ENCODE measurements at places on chromosomes 1 and 21.

GRCh38 chr1:31701091-31701736 is 2.6 kb downstream of the COL16A1 start:
- no peak for DNase-seq

DNA sequence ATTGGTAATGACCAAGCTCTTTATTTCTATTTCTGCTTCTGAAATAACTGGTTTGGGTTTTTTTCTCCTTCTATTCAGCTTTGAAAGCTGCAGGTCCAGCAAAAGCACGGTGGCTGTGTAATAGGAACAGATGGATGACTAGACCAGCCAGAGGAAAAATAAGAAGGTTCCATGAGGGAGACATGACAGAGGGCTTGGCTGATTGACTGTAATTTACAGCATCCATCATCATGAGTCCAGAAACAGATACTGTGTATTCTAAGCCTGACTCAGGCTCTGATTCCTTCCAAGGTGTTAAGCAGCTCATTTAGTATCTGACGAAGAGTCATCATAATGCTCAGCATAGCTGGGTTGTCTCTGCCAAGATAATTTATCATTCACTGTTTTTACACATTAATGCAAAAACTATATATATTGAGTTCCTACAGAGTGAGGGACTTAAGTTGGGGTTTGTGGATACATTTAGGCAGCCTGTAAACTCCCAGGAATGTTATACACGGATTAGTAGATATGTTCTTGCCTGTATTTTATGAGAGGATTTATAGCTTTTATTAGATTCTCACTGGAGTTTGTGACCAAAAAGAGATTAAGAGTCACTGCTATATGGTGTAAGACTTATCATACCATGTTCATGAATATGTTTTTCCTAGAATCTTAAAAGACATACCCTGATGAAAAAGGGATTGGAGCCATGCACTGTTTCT is 72.6 kb downstream of the SGIP1 start:
- DNase-seq, result no peak

- no peak for DNase-seq
Measured at GRCh38 chr1:115241309-115241708, 96.7 kb downstream of the NGF start.

DNA sequence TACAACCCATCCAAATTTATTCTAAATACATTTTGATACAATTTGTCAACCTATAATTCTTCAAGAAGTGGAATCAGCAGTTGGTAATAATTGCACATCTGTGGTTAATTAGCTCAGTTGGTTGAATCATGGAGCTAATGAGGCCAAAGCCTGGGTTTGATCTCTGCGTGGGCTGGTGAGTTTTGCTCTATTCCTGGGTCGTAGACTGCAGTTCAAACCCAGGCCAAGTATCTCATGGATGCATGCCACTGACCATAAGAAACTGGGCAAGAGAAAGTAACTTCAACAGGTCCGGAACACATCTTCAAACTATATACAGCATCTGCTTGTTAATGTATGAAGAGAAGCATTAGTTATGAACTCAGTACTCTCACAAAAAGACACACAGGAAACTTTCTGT is 779.7 kb downstream of the USP25 start:
- no peak for DNase-seq

DNA sequence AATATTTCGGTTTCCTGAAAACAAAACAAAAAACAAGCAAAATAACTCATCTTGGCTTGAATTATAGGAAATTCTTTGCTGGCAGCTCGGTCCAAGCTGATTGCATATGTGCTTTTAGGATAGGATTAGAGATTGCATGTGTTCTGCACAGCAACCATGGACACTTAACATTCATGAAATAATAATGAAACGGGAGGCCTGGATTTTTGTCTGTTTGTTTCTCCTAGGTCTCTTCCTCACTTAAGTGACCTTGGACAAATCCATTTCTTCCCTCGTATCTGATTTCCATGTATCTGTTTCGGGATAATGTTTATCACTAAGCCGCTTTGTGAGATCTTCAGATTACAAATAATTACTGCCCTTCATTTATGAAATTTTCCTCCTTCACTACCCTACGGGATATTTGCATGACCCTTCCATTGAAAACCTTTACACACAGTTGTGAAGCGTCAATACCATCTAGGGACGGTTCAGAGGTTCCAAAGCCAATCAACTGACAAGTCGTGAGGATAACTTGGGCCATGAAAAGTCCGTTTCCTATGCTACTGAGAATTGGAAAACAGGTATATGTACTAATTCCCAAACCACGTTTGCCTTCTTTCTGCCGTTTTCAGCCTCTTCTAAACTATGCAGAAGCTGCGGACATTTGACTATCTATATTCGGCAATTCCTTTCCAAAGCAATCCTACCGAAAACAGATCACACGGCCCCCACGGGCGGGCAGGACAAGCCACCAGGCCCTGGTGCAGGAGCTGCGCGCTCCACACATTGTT is 1.3 kb upstream of the H3-3A start:
- DNase-seq, result no peak

DNA sequence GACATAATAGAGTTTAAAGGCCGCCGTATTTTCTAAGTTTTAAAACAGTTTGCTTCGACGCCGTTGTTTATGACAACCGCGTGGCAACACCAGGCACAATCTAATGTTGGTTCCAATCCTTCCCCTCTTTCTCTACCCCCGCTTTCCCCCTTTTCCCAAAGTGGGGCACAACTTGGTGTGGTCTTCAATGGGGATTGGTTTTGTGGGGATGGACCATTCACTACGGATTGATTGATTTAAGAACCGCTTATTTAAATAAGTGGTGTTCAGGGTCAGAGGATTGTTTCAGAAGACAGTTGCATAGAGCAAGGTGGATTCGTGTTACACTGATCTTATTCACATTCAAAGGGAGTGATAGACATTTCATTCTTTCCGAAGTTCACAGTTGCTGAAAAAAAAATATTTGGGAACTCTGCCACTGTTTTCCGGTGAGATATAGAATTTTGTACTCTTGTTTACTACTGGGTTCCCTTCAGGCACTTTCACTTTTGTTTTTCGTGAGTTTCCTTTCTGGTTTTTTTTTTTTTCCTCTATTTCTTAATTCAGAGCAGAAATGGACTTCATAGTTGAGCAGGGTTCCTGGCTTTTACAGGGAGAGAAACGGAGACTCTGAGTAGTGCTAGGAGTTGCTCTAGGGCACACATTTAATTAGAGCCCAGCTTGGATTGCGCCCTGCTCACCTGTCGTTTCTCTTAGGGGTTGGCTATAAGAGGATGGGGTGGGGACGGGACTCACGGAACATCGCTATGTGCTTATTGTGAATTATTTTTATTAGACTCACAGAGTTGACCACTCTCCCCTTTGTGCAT is 79.6 kb upstream of the AK4 start:
- DNase-seq, result no peak

- no peak for DNase-seq
Measured at GRCh38 chr1:217525773-217526490, 105.0 kb downstream of the GPATCH2 start.

DNA sequence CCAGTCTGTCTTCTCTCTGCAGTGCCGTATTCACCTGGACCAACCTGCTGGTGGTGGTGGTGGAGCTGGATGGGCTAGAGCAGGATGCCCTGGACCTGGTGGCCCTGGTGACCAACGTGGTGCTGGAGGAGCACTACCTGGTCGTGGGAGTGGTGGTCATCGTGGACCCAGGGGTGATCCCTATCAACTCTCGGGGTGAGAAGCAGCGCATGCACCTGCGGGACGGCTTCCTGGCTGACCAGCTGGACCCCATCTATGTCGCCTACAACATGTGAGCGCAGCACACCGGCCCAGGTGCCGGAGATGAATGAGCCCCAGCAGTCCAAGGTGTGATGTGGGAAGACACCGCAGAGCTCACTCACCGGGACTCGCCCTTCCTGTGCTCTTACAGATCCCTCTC is 37.5 kb downstream of the S100B start:
- DNase-seq, result no peak

DNA sequence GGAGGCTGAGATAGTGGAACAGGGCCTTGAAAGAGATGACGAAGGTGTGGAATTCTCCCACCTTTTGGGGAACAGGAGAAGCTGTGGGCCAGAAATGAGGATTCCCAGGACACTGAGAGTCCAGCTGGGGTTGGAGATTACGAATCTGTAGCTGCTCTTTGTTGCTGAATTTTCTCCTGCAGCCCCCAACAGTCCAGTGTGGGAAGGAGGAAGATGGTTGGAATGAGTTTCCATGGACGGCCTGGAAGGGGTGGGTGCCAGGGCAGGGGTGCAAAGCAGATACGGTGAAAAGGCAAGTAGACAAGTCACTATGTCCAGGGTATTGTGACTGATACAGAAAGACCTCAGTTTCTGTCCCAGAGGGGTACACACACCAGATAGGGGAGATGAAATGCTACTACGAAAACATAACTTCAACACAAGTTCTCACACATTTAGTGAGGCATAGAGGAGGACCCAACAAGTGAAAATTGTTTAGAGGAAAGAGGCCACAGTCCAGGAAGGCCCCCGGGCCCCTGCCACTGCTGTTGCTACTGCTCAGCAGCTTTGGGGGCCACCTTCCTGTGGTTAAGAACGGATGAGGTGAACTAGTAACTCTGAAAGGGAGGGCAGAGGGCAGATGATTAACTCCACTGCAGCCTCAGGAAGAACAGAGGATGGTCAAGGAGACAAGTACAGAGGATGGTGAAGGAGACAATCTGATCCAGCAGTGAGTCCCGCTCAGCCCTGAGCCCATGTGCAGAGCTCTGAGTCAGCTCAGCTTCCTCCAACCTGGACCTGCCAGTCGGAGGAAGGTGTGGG is 7.3 kb downstream of the CD244 start:
- no peak for DNase-seq

GRCh38 chr1:164736137-164736536 is 177.2 kb downstream of the PBX1 start:
- no peak for DNase-seq

DNA sequence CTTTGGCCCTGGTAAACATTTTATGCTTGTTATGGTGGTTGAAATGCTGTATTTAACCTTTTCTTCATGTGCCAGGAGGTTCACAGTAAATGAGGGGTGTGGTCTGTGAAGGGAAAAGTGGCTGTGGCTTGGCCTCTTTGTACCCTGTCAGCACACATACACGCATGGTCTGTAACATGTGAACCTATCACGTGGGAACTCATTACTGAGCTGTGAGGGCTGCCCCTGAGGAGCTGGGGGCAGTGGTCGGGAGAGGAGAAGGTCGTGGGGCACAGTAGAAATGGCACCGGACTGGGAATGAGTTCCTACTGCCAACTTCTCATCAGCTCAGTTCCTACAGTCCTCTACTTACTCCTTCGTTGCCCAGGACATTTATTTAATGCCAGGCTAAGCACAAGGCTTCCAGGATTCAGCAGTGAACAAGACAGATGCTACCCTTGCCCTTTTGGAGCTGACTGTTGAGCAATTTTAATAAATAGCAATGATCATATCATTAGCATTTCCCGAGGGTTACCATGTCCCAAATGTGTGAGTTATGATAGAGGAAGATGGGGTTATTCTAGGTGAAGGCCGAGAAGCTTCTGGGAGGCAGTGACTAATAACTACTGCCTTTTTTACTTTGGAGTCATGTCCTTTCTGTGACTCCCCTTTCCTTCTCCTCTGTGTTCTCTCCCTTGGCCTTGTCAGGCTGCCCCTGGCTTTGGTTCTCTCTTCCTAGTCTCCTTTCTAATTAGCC is 38.8 kb downstream of the DDR2 start:
- DNase-seq, result no peak

DNA sequence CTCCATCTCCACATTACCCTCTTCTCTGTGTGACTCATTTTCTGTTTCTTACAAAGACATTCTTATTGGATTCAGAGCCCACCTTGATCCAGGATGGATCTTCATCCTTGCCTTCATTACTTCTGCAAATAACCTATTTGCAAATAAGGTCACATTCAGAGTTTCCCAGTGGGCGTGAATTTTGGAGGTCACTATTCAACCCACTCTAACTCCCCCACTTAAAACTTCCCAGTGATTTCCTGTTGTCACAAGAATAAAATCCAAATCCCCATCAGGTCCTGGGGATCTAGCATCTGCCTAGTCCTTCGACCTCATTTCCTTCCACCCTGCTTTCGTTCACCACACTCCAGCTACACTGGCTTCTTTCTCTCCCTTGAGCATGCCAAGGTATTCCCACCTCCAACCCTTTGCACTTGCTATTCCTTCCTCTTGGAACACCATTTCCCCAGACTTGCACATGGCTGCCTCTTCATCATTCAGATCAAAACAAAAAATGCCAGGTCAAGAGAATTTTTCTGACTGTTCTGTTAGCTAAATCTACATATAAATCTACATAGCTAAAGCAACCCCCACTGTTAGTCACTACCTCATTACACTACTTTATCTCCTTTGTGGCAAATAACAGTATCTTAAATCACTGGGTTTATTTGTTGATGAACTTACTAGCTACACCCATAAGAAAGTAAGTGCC is 187.2 kb downstream of the TOMM20 start:
- no peak for DNase-seq

- no peak for DNase-seq
Measured at GRCh38 chr1:61174060-61174795, 91.9 kb downstream of the NFIA start.

DNA sequence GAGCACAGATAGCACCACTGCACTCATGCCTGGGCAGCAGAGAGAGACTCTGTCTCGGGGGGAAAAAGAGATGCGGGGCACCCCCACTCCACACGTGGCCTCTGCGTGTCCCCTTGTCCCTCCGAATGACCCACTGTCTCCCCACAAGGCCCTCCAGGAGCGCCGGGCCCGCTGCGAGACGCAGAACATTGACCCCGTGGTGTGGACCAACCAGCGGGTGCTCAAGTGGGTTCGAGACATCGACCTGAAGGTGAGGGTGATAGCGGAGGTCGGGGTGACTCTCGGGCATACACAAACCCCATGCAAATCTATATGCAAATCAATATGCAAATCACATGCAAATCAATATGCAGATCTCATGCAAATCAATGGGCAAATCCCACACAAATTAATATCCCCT is 50.3 kb upstream of the TMEM51 start:
- DNase-seq, result no peak

DNA sequence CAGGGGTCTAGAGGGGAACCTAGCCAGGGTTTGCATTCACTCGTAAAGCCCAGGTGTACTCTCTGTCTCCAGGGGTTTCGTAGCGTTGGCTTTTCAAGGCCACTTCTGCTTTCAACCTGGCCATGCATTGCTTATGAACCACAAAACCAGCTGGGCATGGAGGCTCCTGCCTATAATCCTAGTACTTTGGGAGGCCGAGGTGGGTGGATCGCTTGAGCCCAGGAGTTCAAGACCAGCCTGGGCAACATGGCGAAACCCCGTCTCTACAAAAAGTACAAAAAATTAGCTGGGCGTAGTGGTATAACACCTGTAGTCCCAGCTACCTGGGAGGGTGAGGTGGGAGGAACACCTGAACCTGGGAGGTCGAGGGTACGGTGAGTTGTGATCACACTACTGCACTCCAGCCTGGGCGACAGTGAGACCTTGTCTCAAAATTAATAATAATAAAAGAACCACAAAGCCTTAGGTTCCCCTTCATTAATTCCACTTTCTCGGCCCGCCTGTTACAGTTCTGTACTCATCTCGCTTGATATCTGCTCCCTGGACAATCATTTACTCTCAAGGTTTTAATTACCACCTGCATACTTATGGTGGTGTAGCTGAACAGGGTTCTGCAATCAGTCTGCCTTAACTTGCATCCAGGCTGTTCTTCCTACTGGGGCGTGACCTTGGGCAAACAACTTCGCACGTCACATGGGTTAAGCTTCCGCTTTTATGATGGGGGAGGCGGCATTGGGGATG is 6.1 kb downstream of the SLC16A4 start:
- no peak for DNase-seq
